ENCODE measurements at places on chromosomes 16 and 17.
A peak's percentile ranks its signal among the peaks of the same experiment; 100 is the strongest.

DNA sequence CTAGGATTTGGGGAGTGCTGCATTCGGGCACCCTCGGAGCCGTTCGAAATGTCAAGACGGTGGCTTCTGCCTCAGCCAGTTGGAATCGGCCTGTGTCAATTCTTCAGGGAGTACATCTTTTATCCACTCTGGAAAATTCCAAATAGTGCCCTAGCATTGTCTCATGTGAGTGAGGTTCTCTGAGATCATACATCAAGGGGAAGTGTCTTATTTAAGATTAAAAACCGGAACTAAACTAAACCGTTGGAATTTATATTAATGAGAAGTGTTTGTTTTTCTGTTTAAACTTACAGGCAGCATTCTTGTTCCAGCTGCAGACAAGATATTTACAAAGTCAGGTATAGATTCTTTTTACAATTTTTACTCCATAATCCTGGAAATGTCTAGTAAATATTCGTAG is 56.8 kb downstream of the SLC47A1 start:
- DNase-seq: no peak

GRCh38 chr17:78174346-78174869 is 6.0 kb downstream of the SYNGR2 start:
- DNase-seq: no peak

GRCh38 chr17:35612924-35613521 is 25.9 kb downstream of the AP2B1 start:
- no peak for DNase-seq

DNA sequence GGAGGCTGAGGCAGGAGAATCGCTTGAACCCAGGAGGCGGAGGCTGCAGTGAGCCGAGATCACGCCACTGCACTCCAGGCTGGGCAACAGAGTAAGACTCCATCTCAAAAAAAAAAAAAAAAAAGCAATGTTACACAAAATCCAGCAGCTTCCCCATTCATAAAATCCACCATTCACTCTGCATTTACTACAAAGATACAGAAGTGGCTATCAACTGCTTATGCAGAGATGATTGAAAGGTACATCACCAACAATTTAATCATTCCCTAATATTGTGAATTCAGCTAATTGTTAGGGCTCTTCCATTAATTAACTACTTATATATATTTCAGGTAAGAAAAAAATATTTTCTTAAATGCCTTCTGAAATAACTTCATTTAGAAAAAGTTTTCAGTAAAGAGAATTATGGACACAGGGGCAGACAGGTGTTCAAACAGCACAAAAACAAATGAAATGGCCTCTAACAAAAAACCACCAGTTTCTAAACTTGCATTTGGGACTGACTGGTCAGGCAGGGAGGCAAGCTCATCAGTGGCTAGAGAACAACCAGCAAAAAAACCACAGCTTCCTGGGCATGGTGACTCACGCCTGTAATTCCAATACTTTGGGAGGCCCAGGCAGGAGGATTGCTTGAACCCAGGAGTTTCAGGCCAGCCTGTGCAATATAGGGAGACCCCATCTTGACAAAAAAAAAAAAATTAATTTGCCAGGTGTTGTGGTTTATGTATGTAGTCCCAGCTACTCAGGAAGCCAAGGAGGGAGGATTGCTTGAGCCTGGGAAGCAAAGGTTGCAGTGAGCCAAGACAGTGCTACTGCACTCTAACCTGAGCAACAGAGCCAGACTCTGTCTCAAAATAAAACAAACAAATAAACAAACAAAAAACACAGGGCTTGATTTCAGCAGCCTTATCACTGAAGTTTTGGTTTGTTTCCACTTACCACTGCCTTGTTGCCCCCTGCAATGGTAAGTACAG is 26.3 kb downstream of the ERN1 start:
- DNase-seq: no peak

DNA sequence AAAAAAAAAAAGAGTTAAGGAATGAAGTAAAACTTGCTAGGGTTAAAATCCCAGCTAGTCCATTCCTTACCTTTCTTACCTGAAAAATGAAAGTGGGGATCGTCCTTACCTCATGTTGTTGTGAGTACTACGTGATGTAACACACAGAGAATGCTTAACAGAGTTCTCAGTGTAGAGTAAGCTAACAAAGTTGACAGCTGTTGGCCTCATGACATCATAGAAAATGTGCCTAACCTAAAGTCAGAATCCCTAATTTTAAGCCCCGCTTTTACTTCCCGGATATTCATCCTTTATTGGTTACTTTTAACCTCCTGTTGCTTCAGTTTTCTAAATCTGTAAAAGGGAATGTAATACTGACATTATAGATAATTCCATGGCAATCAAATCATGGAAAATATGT is 505.8 kb upstream of the HSBP1 start:
- no peak for DNase-seq

DNA sequence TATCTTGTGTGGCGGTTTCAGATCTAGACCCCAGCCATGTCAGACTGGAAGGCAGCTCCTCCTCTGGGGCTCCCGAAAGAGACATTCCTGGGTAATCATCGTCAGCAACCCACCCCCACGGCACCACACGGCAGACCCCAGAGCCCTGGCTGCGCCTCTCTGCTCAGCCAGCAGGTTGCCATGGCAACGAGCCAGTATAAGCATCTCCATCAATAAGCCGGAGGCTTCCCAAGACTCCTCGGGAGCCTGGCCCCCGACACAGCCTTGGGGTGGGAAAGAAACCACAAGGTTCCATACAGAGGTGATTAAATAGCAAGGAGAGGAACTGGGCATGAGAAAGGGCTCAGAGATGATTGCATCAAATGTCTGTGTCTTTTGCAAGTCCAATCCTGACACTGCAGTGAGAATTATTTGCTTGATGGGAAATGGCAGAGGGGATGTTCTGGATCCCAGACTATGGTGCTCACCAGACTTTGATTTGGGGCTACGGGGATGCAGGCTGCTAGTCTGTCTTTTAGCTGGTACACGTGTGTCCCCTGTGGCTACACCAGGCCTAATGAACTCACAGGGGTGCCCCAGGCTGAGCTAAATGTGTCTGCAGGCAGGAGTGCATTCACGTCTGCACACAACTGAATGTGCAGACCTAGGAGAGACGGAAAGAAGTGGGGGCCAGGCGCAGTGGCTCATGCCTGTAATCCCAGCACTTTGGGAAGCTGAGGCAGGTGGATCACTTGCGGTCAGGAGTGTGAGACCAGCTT is 320.5 kb upstream of the TNRC6C start:
- DNase-seq: no peak

DNA sequence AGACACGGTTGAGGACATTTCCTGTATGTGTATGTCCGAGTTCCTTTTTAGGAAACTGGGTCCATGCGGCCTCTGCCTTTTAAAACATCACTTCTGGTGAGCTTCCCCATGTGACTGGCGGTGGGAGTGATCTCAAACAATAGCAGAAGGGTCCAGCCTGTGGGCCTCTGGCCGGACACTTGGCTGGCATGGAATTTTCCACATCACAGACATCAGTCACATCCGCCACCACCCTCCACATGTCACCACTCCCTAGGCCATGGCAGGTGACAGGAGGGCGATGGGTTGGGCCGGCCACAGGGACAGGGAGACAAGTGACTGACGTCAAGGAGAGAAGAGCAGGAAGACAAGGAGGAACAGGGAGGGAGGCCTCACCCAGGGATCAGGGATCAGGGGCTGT is 83.7 kb downstream of the DNAH17 start:
- no peak for DNase-seq

DNA sequence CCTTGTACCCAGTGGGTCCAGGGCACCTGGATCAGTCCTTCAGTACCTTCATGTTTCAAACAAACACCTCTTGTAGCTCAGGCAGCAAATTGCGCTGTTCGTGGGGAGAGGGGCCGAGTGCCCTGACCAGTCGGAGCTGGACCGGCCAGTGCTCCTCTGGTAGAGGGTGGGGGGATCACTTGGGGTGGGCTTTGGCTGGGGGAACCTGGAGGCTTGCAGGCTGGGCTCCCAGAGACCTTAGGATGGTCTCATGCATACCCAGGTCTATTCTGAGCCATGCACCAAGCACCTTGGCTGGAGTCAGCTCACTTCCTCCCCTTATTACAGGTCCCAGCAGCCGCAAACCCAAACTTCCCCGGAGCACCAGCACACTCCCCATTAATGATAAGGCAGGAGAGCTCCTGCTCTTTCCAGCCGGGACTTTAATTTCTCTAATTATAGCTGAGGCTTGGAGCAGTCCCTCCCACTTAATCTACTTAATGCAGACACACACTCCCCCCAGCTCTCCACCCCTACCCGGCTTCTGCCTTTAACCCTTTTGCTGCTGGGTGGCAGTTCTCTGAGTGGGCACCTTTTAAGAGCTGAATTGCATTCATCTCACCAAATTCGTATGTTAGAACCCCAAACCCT is 26.3 kb upstream of the MGAT5B start:
- no peak for DNase-seq

DNA sequence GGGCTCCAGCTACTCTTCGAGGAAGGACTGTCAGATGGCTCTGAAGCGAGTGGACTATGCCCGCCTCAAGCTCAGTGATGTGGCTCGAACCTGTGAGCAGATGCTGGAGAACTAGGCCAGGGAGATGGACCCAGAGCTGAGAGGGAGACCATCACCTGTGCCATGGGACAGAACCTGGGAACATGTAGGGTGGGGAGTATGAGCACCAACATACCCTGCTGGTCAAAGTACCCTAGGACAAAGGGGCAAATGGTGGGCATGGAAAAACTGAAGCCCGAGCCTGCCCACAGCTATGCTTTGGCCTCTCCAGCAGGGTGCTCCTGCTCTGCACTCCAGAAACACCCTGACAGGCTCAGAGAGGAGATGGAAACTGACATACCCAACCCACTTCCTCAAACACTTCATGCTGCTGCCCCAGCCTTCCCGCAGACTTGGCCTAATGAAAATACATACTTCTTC is 1.9 kb downstream of the MED11 start:
- DNase-seq: no peak

- DNase-seq: peak; percentile 72
Measured at GRCh38 chr17:82320956-82321927, 3.8 kb upstream of the CD7 start.

DNA sequence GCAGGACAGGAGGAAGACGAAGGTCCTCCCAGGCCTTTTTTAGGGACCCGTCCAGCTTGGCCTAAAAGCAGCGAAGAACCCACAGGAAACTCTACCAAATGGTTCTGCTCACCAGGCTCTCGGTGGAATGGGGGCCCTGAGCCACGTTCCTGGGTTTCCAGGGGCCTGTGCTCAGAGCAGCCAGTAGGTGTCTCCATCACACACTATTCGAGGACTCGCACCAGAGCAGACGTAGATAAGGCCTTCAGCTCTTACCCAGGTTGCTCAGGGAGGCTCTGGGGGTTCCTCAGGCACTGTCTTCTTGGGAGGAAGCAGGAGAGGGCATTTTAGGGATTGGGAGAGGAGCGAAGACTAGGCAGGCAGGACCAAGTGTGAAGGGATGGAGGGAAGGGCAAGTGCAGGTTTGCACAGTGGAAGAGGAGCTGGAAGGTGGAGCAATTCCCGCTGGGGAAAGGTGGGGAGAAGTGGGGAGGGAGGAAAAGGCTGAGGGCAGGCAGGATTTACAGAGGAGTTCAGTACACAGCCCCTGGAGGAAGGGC is 157.1 kb downstream of the RGS9 start:
- peak; percentile 20 for DNase-seq

- DNase-seq: no peak
Measured at GRCh38 chr16:83433201-83433600, 374.6 kb upstream of the HSBP1 start.

DNA sequence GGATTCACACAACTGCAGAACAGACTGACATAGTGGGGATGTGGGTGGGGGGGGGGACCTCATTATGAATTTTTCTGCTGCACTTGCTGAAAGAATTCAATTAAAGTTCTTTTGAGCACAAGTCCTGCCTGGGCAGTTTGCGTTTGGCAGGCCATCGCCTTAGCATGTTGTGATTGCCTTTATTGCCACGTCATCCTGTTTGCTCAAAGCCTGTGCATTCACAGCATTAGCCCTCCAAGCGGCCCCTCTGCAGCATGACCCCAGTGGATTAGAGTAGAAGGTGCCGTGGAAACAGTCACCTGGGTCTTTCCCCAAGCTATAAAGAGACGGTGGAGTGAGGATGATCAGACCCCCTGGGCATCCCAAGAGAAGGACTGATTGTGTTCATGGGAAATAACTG is 17.2 kb downstream of the MSI2 start:
- DNase-seq: no peak

GRCh38 chr16:50841081-50841886 is 99.4 kb downstream of the CYLD start:
- DNase-seq: peak; percentile 5

DNA sequence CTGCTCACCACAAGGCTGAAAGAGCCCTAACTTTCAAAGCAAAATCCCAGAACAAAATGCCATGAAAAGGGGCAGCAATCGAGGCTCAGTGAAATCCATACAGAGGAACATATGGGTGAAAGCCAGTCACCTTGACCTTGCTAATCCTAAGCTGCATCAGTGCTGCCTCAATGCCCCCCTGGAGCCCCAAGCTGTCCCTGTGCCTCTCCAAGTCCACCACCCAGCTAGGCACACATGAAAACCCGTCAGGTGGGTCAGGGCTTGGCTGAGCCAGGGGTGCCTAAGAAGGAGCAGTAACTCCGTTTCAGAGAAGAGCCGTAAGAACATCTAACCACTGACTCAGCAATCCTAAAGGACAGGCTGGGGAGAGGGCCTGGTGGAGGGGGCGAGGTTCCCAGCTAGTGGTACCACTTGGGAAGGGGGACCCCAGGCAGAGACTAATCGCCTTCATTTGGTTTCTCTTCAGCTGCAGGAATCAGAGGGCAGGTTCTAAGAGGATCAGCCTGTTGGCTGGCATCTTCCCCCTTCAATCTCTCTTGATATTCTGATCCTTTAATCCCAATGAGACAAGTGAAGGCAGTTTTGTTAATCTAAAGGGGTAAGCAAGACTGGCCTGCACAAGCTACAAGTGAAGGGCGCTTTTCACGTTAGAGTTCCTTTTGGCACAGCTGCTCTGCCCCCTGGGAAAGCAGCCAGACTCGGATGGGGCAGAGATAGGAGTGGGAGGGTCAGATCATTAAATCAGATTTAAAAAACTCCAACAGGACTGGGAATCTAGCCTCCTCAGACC is 7.6 kb downstream of the PITPNA start:
- DNase-seq: no peak

DNA sequence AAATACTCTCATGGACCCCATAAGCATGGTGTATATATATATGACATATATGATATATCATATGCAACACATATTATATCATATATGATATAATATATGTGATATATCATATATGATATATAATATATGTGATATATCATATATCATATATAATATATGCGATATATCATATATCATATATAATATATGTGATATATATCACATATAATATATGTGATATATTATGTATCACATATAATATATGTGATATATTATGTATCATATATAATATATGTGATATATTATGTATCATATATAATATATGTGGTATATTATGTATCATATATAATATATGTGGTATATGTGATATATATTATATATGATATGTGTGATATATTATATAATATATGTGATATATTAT is 21.9 kb upstream of the MAPK3 start:
- DNase-seq: no peak

DNA sequence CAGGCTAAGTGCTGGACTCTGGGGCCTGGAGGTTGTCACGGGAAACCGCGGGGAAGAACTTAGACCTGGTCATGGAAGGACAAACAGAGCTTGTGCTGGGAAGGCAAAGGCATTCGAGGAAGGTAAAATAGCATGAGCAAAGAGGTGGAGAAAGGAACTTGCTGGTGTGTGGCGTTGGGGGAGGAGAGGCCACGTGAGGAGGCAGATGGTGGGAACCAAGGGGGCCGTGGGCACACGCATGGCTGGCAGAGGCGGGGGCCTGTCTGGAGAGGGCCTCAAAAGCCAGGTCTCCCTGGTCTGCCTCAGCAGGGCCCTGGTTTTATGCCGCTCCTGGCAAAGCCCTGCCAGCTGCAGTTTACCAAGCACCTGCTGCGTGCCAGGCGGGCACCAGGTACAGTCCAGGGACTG is 15.3 kb downstream of the CORO7 start:
- DNase-seq: no peak

Measured in T-helper 9 cell (primary cell).